ENCODE measurements at places on chromosomes 4 and X. TPM values are rescaled to one million over a fixed set of nuclear protein-coding genes. Genes with fewer than 3 reads are reported as not detected.
A peak's percentile ranks its signal among the peaks of the same experiment; 100 is the strongest.

- no peak for DNase-seq
These were observed 48.3 kb upstream of the GPR174 start for GRCh38 chrX:79096145-79096556.

Gene HDX
- total RNA-seq, result 4.0 TPM

DNA sequence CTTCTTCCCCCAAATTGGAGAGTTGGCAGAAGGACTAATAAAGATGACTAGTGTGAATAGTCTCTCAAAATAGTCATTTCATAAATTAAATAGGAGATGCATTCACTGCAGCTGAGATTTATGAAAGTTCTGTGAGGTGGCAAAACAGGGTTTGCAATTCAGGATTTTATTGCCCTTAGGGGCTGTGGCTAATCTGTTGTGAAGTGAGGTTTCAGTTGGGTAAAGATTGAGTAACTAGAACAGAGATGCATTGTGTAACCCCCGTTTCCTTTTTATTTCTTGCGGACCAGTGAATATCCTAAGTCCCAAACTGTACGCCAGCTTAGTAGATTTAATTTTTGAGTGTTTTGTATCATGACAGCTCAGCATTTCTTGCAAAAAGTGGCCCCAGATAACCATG, 16.2 kb upstream of the SCRG1 start:
- no peak for DNase-seq

Gene CPLX1
- total RNA-seq, result 0.17 TPM

DNA sequence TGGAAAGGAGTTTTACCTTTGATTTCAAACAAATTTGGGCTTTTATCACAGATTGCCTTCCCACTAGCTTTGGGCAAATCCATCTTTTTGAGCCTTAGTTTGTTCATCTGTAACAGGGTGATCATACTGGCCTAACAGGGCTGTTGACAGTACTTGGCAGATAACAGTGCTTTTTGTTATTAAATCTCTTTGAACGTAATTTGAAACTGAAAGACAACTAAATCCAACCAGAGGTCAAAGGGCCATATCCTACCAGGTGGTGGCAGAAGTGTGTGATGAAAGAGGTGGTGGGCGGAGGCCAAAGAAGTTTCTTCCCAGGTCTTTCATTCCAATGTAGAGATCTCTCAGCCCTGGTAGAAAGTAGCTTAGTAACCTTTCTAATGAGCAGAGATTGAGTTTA, 35.2 kb upstream of the TADA2B start:
- DNase-seq, result no peak

DNA sequence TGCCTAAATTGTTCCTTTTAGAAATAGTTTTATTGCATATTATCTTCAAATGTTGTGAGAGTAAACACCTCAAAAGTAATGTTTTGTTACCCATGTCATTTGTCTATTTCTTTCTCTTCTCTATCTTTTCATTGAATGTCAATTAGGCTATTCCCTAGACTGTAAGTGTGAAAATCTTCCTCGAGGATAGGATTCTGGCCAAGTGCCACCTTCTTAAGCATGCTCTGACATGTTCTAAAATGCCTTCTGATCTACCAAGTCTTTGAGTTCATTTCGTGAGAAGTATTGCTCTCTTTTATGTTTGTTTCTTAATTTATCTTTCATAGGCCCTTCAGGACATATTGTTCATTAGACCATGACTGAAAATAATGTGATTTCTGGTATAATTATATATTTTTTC, 44.1 kb upstream of the TLL1 start:
- no peak for DNase-seq

GRCh38 chrX:14013054-14013453, 16.6 kb downstream of the GEMIN8 start:
- no peak for DNase-seq

DNA sequence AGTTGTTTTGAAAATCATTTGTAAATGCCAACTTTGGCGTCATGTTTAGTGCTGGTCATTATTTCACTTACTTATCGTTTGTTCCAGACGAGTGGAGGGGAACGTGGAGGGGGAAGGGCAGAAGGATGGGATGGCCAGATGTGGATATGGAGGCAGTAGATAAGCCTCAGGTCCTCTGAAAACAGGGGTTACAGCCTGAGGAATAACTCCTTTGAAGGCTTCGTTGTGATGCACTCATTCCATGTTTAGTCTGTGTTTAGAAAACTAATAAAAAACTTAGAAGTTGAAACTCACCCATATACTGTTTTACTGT, 1.1 kb downstream of the MOB1B start:
- DNase-seq, result no peak

- no peak for DNase-seq
These were observed 468.2 kb downstream of the ZIC3 start for GRCh38 chrX:138034136-138034535.

GRCh38 chr4:15868111-15868510, 70.4 kb downstream of the FGFBP1 start:
- no peak for DNase-seq

Gene RHOH
- not detected for total RNA-seq

DNA sequence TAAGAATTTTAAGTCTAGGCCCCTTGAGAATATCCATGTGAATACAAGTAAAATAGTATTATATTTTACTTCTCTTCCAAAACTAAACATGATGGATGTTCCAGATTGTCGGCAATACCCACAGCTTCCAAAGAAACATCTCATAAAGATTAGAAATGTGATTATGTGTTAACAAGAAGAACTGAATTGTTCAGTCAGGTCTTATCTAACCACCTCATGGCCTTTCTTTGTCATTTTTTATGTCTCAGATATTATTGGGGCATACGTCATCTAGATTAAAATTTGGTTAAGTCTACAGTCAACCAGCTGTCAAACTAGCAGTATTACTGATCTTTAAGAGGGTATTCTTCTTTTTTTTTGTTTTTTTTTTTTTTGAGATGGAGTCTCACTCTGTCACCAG, 10.0 kb downstream of the EPGN start:
- no peak for DNase-seq

Gene CNGA1
- total RNA-seq, result not detected

GRCh38 chr4:124104628-124105027, 607.9 kb downstream of the ANKRD50 start:
- no peak for DNase-seq

GRCh38 chrX:9848718-9849479, 62.7 kb downstream of the SHROOM2 start:
- DNase-seq, result no peak

Gene HTN1
- not detected for total RNA-seq

- DNase-seq, result no peak
These were observed 53.7 kb upstream of the BCOR start for GRCh38 chrX:40151211-40152172.

Gene ARX
- total RNA-seq, result not detected

DNA sequence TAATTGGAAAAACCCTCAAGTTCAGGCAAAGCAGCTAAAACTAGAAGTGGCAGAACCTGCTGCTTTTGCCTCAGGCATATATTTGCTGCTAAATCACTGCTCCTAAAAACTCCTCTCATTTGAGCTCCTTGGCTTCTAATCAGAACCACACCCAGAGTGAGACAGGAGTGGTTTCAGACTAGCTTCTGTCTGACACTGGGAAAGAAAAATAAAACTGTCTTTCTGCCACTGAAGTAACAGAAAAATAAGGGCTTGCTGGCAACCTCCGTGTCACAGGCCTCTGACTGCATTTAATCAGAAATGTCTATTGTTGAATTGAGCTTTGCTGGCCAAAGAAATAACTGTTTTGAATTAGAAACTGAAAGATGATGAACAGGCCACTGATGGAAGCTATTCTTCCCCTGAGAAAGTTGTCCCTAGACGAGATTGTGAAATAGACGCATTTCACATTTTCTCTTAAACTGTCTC, 52.1 kb upstream of the RAP2C start:
- DNase-seq, result no peak

DNA sequence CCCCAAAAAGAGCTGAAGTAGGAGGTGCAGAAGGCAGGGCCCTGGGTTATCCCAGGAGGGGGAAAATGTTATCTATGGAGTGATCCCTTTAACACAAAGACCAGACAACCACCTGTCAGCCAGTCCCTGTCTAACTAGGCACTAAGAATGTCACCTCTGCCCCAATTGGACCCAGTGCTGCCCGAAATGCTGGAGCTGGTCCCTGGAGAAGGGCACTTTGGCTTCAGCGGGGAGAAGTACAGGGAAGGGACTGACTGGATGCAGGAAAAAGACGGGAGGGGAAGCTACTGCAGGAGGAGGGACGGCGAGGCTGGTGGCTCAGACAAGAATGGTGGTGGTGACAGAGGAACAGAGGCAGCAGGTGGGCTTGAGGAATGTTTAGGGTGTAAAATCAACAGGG, 17.3 kb downstream of the PHKA2 start:
- DNase-seq, result no peak

Gene MAGEA12
- 5.5 TPM for total RNA-seq

DNA sequence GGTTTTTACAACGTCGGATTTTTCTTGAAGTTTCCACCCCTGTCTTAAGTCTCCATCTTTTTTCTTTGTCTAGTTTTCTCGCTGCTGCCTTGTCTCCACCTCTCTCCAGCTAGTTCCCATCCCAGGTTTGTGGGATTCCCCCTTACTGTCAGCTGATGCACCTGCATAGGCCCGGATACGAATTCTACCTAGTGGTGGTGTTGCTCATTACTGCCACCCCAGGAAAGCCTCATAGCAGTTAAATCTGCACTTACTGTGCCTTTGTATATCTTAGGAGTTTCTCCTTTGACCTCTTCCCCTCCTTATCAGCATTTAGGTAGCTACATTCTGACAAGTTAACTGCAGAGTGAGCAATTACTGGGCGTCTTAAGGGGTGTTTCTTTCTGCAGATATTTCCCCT, 1693.1 kb upstream of the TENM3 start:
- DNase-seq, result no peak

DNA sequence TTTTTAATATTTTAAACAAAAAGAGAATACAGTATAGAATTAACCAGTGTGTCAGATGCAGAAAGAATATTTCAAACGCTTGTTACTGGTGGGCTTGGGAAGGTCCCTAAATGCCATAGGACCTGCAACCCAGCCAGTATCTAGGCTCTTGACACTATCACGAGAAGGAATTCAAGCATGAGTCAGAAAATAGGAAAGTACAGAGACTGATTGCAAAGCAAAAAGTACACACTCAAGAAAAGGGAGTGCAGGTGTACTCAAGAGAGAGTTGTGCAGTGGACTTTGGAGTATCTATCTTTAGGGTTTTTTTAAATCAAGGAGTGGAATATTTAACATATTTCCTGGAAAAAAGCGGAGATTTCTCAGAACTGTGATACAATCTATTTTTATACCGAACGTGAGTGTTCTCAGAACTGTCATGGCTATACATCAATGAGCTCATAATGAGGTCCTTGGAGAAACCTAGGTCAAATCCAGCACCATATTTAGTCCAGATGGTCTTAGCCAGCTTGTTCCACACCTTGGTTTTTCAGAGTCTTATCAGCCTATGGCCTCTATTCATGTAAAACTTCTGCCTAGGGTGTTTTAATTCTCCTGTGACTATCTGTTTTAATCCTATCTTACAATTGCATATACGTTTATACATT, 291.8 kb upstream of the FAT4 start:
- no peak for DNase-seq

Gene GRPR
- not detected for total RNA-seq

Gene CXCL11
- not detected for total RNA-seq

- peak; percentile 41 for DNase-seq
These were observed 32.7 kb upstream of the LIMCH1 start for GRCh38 chr4:41505161-41505661.

DNA sequence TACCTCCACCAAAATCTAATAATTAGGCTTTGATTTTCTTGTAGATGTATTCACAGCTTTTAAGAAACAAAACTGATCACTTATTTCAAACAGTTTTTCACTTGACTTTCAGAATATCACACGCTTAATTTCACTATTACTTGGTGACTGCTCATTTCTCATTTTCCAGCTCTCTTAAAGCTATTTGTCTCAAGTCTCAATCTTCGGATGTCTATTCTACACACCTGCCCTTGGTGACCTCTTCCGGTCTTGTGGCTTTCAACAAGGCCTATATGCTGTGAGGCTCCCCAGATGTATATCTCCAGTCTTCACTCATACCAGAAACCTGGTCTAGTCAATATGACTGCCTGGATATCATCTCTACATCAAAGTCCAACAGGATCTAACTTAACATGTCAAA, 34.9 kb upstream of the ANXA10 start:
- no peak for DNase-seq

DNA sequence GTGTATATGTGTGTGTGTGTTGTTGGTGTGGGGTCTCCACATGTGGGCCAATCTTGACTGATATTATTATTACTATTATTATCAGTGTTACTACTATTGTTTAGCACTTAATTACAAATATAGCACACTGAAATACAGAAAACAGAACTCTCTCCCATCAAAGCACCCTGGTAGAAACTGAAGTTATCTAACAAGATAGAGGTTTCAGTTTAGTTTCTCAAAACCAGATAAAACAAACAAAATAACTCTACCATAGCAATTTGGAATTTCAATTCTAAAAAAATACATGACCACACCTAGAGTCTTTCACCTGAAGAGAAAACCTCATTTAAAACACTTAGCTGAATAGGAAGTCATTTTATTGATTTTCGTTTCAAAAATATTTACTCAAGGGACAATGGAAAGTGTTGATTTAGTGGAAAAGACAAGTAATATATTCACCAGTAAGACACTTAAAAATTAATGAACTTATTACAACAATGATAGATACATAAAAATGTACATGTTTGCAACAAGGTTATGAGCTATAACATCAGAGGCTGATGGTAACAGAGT, 252.3 kb downstream of the PDHA2 start:
- DNase-seq, result no peak

Gene TLR10
- 0.08 TPM for total RNA-seq

DNA sequence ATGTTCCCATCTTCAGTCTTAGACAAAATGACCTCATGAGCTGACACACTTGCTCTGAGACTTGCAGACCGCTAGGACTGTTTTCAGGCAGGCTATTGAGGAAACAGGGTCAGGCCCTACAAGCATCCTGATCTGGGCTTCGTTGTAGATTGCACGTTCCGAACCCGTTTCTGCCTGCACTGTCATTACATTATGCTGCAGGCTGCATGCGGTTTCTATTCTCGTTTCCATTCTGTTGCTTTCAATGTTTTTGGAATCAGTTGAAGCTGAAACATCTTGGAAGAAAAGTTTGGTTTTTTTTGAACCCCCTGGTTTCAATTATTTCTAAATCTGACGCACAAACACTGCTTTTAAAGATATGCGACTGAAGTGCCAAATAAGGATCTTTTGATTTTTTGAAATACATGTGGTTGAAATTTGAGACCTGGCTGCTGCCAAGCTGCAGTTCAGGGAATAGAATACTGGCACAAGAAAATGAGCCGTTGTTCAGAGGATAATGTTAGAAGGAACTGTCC, 716.1 kb upstream of the INTU start:
- DNase-seq, result peak; percentile 61

Gene CTAG2
- total RNA-seq, result not detected

GRCh38 chrX:40202456-40202855, 104.7 kb upstream of the BCOR start:
- no peak for DNase-seq

DNA sequence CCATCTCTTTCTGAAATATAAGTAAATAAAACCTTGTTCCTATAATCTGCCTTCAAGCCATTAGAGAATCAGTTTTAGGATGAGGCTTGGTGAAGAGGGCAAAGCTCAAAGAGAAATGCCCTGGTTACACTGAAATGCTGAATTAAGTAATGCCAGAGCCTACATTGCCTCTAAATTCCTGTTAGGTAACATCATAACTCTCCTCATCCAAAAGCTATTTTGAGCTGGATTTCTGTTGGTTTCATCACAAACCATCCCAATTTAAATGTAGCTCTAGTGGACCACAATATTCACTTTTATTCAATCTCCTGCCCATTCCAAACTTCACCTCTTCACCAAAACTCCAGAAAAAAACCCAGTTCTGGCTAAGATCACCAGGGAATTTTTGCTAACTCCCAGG, 1319.7 kb upstream of the TENM3 start:
- peak; percentile 11 for DNase-seq

Measured in H4 (cell line).